ENCODE measurements at places on chromosomes 1 and 21.

- DNase-seq: no peak
Observed at GRCh38 chr21:16969636-16970035, 543.2 kb upstream of the CXADR start.

GRCh38 chr1:54417123-54417522 is 10.9 kb upstream of the SSBP3 start:
- no peak for DNase-seq

GRCh38 chr1:48469616-48470480 is 2.2 kb downstream of the SPATA6 start:
- no peak for DNase-seq

- DNase-seq: no peak
Observed at GRCh38 chr1:94095112-94095637, 25.8 kb downstream of the ABCA4 start.

DNA sequence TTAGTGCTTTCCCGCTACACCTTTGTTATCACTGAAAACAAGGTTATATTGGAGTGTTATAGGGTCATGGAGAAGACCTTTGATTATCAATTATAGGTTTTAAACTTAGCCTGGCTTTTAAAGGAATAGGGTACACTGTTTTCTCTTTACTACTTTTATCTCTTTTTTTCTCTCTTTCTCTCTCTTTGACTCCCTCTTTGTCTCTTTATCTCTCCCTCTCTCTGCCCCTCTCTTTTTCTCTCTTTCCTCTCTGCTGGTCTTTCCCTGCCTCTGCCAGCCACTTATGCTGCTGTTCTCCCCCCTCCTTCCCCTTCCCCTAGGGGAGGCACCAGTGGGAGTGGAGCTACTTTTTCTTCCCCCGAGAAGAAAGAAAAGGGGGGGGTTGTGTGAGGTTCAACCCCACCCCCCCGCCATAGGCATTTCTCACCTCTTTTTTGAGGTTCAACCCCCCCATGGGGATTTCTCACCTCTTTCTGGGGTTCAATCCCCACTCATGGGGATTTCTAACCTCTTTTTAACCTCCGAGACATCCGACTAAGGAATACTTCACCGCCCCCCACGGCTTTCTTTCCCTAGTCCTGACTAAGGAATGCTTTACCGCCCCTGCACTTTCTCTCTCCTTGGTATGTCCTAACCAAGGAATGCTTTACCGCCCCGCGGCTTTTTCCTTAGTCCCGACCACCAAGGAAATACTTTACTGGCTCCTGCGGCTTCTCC is 17.2 kb upstream of the ZBTB8B start:
- no peak for DNase-seq

- DNase-seq: no peak
Observed at GRCh38 chr1:211687462-211688215, 12.2 kb upstream of the NEK2 start.

Measured in activated CD4-positive, alpha-beta T cell treated with anti-CD3 and anti-CD28 coated beads for 1 hour (primary cell).